8988T (cell line): ENCODE measurements at places on chromosomes 6 and 20.

- DNase-seq: no peak
Measured at GRCh38 chr6:88989215-88989614, 25.8 kb upstream of the RNGTT start.

- DNase-seq: peak; percentile 61
Measured at GRCh38 chr20:25077610-25078169, 4.3 kb downstream of the VSX1 start.

- no peak for DNase-seq
Measured at GRCh38 chr6:90917376-90917775, 330.5 kb upstream of the MAP3K7 start.

DNA sequence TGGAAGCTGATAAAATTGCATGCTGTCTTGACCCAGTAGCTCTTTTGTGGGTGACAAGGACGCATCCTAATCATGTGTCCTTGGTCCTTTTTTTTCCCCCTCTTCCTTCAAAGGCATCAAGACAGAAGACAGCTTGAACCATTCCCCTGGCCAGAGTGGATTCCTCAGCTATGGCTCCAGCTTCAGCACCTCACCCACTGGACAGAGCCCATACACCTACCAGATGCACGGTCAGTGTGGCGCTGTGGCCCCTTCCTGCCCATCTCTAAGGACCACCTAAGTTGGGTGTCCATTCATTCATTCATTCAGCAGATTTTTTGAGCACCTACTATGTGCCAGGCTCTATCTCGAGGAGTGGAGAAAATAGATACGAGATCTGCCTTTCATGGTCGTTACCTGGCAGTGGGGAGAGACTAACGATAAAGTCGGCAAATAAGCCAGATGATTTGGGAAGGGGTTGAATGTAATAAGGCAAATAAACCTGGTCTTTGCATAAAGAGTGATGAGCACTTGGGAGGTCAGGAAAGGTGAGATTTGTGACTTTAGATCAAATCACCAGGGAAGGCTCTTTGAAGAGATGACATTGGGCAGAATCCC, 121.5 kb downstream of the EYA2 start:
- no peak for DNase-seq

- no peak for DNase-seq
Measured at GRCh38 chr20:11222243-11222642, 548.4 kb upstream of the JAG1 start.

DNA sequence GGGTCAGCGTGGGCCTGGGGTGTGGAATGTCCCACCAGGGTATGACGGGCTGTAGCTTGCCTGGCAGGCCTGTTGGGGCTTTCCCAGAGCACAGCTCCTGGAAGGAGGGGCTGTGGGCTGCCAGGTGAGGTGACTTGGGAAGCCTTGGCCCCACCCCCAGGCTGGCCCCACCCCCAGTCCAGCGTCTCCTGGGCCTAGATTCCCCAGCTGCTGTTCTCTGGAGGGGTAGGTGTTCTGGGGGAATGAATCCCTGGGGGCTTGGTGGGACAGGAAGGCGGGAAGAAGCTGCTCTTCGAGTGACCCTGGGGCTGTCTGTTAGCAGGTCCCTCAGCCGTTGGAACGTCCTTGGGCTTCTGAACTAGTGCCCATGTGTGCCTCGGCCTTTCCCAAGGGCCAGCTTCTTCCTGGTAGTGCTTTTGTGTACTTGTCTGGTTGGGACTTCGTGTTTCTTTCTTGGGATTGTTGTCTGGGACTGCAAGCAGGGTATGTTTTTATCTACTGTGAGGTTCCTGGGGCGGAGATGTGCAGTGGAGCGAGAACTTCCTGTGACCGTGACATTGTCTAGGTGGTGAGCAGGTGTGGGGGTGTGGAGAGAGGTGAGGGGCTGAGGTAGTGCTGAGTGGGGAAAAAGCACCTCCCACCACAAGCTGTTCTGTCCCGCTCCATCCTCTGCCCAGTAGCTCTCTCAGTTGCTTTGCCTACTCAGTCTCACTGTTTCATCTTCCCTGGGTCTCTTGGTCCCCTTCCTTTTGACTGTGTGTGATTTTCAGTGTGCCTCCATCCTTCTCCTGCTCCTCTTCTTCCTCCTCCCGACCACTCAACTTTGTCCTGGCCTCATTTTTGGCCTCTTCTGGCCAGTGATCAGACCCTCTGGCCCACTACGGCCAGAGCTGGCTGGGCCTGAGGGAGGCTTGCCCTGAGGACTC, 1.3 kb upstream of the DDR1 start:
- no peak for DNase-seq

DNA sequence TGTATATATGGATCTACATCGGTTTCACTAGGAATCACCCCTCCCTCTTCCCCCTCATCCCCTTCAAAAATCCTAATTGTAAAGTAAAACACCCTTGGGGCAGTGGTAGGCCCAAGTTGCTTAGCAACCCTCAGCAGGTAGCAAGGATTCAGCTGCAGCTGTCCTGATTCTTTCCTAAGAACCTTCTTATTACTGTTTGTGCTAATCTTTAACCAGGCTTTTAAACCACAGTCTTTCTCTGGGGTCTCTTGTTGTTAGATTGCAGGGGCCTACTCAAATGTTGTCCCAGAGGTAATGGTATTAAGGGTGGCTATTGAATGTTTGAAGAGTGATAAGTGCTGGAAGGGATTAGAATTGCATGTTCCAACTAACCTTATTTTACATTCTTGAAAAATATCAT, 46.4 kb downstream of the PRL start:
- no peak for DNase-seq

DNA sequence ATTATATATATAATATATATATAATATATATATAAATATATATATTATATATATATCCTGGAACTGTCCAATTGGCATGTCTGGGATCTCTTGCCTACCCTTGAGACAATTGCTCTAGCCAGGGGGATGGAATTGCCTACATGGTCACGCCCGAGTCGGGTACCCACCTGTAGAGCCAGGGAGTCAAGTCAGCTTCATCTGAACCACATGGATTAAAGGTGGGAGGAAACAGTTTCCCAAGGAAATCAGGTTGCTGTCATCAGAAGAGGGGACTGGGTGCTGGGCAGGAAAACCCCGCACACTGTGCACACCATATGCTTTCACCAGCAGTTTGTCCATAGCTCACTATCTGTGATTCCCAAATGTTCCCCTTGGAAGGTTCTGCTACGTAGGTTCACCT, 252.5 kb upstream of the NOX3 start:
- DNase-seq: no peak
